Smooth muscle cell of trachea (primary cell): ENCODE measurements at places on chromosomes 16 and 17. TPM values are rescaled to one million over a fixed set of nuclear protein-coding genes. Genes with fewer than 3 reads are reported as not detected.

The STH gene
- not detected in 2 replicates for total RNA-seq

The KRT32 gene
- total RNA-seq = not detected in 2 replicates

The GRB7 gene
- total RNA-seq = 0.17 and 0.44 TPM in 2 replicates

The SLC25A39 gene
- 68.8 and 99.9 TPM in 2 replicates for total RNA-seq

The B9D1 gene
- total RNA-seq = 28.5 and 34.2 TPM in 2 replicates

The KRT28 gene
- not detected in 2 replicates for total RNA-seq

The KIF2B gene
- total RNA-seq = not detected in 2 replicates

The KRTAP3-2 gene
- not detected in 2 replicates for total RNA-seq

The NHERF2 gene
- total RNA-seq = 30.5 and 60.4 TPM in 2 replicates

The DNASE1L2 gene
- 0.15 and 1.5 TPM in 2 replicates for total RNA-seq

The BAIAP3 gene
- 1.5 and 1.9 TPM in 2 replicates for total RNA-seq

The ACSM3 gene
- total RNA-seq = 0.29 and 1.7 TPM in 2 replicates

The KCNH4 gene
- total RNA-seq = under 0.01 TPM in 1 of 2 replicates, not detected in the other

The ABCC12 gene
- 0.15 TPM in 1 of 2 replicates, not detected in the other for total RNA-seq

The TMEM100 gene
- 0.99 and 5.4 TPM in 2 replicates for total RNA-seq

The VMO1 gene
- total RNA-seq = 0.83 and 1.0 TPM in 2 replicates

The MLKL gene
- 6.9 and 7.6 TPM in 2 replicates for total RNA-seq
